ENCODE measurements at places on chromosomes 16 and 17. TPM values are rescaled to one million over a fixed set of nuclear protein-coding genes. Genes with fewer than 3 reads are reported as not detected.

The SPNS3 gene
- total RNA-seq = 0.93 TPM

The TSNAXIP1 gene
- total RNA-seq = 0.20 TPM

The REXO5 gene
- 3.5 TPM for total RNA-seq

The PIK3R6 gene
- not detected for total RNA-seq

The ATP1B2 gene
- total RNA-seq = not detected

The PRSS36 gene
- total RNA-seq = 0.25 TPM

The TEX19 gene
- total RNA-seq = not detected

The ZNF19 gene
- 1.1 TPM for total RNA-seq

The CSH2 gene
- total RNA-seq = not detected

The CEP112 gene
- total RNA-seq = 9.1 TPM

The CIBAR2 gene
- not detected for total RNA-seq

The PAM16 gene
- total RNA-seq = 64.3 TPM

The PTX4 gene
- total RNA-seq = 0.20 TPM

The GDPD1 gene
- 0.34 TPM for total RNA-seq

The CCR7 gene
- not detected for total RNA-seq

The FBXW10B gene
- 0.15 TPM for total RNA-seq

The TP53I13 gene
- 25.1 TPM for total RNA-seq

The TTYH2 gene
- 0.25 TPM for total RNA-seq

The ARL17A gene
- 2.7 TPM for total RNA-seq

The ITPRIPL2 gene
- total RNA-seq = 30.9 TPM

The MT1F gene
- total RNA-seq = 2.9 TPM

The CDH16 gene
- not detected for total RNA-seq

The C1QL1 gene
- total RNA-seq = 0.93 TPM

The HSF5 gene
- under 0.01 TPM for total RNA-seq

The PDPK1 gene
- 25.1 TPM for total RNA-seq

The VASN gene
- total RNA-seq = 0.13 TPM

The MYOCD gene
- total RNA-seq = not detected

The CA7 gene
- not detected for total RNA-seq

The GLIS2 gene
- total RNA-seq = 5.6 TPM

The ARL6IP1 gene
- total RNA-seq = 287 TPM

The CHMP1A gene
- total RNA-seq = 99.0 TPM

The TOP2A gene
- total RNA-seq = 134 TPM

The FAM117A gene
- 9.3 TPM for total RNA-seq

The ATP6V0C gene
- total RNA-seq = 57.0 TPM

Measured in mammary microvascular endothelial cell (primary cell).